ENCODE measurements at places on chromosomes 13 and 19. TPM values are rescaled to one million over a fixed set of nuclear protein-coding genes. Genes with fewer than 3 reads are reported as not detected.

The PRX gene
- 7.1 TPM for total RNA-seq

The ZNF555 gene
- 8.1 TPM for total RNA-seq

- no peak for DNase-seq
- H3K4me1 ChIP-seq, result no peaks in the 10 kb centered on the region
- H3K27ac ChIP-seq, result no peak overlapping the region
- no peaks in the 10 kb centered on the region for H3K27me3 ChIP-seq
- H3K4me3 ChIP-seq, result peak overlapping the region; percentile 96
Measured at GRCh38 chr13:94602467-94602866, 810 bp downstream of the GPR180 start.

GRCh38 chr19:34041925-34042521, 130.3 kb upstream of the LSM14A start:
- peak; percentile 93 for DNase-seq
- no peaks in the 10 kb centered on the region for H3K36me3 ChIP-seq
- no peak overlapping the region for H3K27ac ChIP-seq
- no peaks in the 10 kb centered on the region for H3K4me1 ChIP-seq
- H3K27me3 ChIP-seq, result no peaks in the 10 kb centered on the region
- H3K4me3 ChIP-seq, result no peak overlapping the region

DNA sequence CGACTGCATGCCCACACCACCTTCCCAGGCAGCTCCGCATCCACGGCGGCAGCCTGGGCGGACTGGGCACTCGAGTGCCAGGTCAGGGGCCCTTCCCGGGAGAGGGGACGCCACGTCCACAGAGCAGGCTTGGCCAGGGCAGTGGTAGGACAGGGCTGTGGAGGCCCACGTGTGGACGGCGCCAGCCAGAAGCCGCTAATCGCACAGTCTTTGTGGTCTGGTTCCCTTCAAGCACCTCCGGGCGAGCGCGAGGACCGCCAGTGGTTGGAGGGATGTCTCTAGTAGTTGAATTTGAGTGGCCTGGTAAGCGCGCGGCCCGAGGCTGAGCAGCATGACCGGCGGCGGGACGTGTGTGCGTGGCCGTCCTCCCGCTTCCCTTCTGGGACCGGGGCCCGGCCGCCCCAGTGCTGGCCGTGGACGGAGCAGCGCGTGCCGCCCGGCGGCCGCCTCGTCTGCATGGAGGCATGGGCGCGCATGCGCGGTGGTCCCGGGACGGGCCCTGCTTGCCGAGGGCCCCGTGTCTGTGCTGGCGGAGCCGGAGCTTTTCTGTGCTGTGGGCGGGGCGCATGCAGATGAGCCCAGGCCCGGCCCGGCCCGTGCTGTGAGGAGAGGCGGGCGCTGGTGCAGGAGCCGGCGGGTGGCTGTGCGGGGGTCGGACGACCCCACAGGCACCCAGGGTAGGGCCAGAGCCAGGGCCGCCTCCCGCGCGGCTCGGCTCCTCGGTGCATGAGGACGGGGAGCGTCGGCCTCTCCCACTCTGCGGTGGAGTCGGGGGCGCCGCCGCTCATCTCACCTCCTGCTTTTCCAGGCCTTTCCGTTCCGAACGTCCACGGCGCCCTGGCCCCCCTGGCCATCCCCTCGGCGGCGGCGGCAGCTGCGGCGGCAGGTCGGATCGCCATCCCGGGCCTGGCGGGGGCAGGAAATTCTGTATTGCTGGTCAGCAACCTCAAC, 8.6 kb downstream of the PTBP1 start:
- peaks cover 93% of the 10 kb centered on the region for H3K36me3 ChIP-seq
- H3K4me1 ChIP-seq, result peaks cover 16% of the 10 kb centered on the region
- H3K27me3 ChIP-seq, result no peaks in the 10 kb centered on the region
- DNase-seq, result peak; percentile 64
- H3K4me3 ChIP-seq, result no peak overlapping the region

The CEACAM8 gene
- total RNA-seq, result not detected

GRCh38 chr13:53005626-53006025, 23.0 kb upstream of the OLFM4 start:
- no peaks in the 10 kb centered on the region for H3K36me3 ChIP-seq
- H3K4me3 ChIP-seq, result no peak overlapping the region
- no peaks in the 10 kb centered on the region for H3K4me1 ChIP-seq
- H3K27ac ChIP-seq, result no peak overlapping the region

The NAPSA gene
- total RNA-seq, result 0.91 TPM
